ENCODE measurements at places on chromosomes 2 and 18.

DNA sequence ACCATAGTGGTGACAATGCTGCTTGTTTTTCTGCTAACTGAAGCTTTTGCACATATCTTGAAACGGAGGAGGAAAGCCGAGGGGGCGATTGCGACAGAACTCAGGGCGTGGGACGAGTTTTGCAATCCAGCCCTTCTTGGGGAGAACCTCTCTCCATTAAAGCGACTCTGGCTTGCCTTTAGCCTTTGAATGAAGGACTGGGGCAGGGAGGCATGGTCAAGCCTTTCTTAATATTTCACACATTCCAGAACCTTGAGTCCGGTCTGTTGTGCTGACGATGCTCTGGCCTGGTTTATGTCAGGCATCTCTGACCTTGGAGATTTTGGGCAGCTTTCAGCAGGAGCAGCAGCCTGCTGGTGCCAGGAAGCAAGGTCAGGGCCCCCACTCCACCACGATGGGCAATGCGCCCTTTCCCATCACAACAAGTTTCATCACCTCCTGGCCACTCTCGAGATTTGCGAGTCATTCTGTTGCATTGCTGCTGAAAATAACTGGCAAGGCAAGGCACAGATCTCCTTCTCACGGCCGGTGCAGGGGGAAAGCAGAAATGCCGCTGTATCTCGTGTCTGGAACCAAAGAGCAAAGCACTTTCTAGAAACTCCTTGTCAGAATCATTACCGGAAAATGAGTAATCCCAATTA lies 10.8 kb downstream of the EMILIN2 start:
- no peak for DNase-seq

GRCh38 chr2:171316755-171317337 lies 116.9 kb downstream of the METTL8 start:
- DNase-seq = no peak

DNA sequence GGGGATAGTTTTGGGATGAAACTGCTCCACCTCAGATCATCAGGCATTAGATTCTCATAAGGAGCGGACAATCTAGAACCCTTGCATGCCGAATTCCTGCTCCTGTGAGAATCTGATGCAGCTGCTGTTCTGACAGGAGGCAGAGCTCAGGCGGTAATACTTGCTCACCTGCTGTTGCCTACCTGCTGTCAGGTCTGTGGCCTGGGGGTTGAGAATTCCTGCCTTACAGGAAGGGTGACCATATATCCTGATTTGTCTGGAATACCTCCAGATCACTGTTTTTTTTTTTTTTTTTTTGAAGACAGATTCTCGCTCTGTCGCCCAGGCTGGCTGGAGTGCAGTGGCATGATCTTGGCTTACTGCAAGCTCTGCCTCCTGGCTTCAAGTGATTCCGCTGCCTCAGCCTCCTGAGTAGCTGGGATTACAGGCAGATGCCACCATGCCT lies 21.7 kb downstream of the ACSL3 start:
- DNase-seq = no peak

DNA sequence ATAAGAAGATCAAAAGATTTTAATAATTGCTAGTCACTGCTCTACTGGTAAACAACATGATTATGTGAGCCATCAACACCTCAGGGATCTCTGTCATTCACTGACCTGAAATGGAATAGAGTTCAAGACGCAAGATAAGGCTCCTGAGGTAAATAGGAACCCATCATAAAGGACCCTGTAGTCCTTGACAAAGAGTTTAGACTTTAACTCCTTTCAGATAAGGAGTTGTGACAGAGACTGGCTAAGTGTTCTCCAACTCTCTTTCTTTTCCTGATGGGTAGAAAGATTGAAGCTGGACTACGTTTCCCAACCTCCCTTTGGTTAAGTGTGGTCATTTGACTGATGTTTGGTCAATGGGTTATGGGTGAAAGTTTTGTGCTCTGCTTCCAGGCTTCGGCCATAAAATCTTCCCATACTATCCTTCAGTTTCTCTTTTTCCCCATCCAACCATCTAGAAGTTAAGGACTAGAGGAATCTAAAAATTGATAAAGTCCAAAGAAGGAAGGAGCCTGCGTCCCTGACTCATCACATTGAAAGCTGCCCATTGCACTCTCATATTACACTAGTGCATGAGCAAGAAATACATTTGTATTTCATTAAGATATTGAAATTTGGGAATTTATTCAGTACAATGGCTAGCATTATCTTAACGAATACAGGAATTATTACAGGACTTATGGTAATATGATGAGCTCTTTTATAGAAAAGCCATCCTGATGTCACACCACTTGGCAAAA lies 293.7 kb upstream of the ACVR2A start:
- DNase-seq = no peak

DNA sequence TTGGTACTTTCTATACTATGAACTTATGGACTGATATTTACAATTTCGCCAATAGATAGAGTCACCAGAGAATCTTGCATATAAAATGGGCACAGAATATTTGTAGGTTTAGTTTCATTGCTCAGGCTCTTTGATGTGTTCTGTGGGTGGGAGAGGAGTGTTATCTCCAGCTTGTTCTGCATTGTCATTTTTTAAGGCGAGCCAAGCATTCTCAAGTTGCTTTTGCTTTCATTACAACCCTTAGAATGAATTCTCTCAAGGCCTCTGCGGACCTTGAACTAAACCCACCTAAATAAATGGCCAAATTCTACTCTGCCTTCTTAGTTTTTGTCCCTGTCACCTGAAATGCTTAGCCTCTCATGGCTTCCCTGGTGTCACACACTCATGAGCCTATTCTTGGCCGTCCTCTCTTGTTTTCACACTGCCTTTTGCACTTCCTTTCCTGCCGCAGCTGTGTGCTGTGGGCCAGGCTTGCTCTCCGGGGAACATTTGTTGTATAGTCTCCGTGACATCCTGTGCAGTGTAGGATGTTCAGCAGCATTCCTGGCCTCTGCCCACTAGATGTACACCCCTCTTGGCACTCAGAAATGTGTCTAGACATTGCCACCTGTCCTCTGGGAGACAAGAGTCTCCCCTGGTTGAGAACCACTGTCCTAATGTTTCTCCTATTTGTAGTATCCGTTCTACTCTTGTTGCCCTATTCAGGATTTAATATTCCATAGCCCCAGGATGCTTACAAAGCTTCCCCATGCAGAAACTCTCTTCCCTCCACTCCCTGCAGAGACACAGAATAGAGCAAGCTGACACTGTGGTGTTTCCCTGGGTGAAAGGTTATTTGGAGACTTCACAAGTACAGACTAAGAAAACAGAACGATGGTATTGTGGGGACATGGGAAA lies 255.6 kb downstream of the PTPRM start:
- no peak for DNase-seq

DNA sequence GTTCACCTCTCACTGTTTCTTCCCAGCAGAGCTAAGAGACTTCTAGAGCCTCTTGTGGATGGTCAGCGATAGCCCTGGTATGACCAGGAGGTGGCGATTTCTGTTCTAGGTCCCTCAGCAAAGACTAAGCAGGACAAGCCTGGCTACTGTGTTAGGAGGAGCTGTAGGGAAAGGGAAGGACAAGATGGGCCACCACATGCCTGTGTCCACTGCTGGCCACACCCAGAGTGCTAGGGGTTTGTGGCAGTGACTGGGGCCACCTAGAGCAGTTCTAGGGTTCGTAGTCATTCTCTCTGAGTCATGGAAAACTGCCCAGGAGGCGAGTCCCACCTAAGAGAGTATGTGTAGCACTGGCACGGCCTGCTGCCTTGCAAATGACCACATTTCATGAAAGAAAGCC lies 179.4 kb downstream of the ALPK2 start:
- DNase-seq = no peak

- DNase-seq = no peak
These were observed 120.5 kb upstream of the COPS8 start for GRCh38 chr2:236965021-236965840.

- DNase-seq = no peak
These were observed 33.9 kb upstream of the TSPYL6 start for GRCh38 chr2:54289917-54290316.

DNA sequence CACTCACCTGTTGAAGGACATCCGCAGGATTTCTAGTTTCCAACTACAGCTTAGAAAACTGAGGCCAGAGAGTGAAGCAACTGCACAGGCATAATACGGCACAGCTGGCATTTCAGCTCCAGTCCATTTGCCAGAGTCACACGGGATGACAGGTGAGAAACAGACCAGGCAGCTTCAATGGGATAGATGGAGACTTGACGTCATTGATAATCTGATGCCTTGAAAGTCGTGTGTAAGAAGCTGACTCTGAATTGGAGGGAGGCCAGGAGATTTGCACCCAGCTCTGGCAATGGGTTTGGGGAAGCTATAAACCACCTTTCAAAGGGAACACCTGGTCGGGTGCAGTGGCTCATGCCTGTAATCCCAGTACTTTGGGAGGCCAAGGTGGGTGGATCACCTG lies 12.4 kb upstream of the DNMT3A start:
- no peak for DNase-seq

- DNase-seq = no peak
These were observed 209.7 kb upstream of the PARD3B start for GRCh38 chr2:204335451-204336058.
